ENCODE measurements at places on chromosomes 6 and 20. TPM values are rescaled to one million over a fixed set of nuclear protein-coding genes. Genes with fewer than 3 reads are reported as not detected.

AGER gene
- 2.0 TPM for total RNA-seq

DNA sequence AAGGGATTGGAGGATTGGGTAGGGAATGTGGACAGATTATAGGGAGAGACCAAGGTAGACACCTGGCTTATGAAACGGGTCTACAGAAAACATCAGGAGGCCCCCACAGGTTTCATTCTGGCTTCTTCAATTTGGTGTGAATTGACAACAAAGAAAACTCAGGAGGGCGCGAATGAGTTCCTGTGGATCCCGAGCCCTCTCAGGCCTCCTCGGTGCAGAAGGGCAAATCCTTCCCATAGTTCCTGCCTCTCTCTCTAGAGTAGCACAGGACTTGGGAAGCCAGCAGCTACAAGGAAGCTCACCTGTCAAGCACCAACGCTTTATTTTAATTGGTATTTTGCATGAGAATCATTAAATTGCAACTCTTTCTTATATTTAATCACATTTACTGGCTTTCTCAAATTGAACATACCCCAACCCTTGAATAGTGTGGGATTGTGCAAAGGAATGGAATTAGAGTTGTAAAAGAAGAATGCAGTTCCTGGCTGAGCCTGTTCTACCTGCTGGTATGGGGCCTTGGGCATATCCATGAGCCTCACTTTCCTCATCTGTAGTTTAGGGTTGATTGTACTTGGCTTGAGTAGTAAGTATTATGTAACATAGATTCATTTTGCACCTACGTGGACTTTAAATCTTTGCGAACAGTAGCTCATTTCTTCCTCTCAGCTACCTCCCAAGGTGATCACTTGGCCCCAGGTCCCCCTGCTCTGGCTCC lies 56.4 kb upstream of the PHACTR2 start:
- H3K4me1 ChIP-seq: no peaks in the 10 kb centered on the region
- no peaks in the 10 kb centered on the region for H3K36me3 ChIP-seq
- DNase-seq: no peak
- H3K27me3 ChIP-seq: no peaks in the 10 kb centered on the region

DNA sequence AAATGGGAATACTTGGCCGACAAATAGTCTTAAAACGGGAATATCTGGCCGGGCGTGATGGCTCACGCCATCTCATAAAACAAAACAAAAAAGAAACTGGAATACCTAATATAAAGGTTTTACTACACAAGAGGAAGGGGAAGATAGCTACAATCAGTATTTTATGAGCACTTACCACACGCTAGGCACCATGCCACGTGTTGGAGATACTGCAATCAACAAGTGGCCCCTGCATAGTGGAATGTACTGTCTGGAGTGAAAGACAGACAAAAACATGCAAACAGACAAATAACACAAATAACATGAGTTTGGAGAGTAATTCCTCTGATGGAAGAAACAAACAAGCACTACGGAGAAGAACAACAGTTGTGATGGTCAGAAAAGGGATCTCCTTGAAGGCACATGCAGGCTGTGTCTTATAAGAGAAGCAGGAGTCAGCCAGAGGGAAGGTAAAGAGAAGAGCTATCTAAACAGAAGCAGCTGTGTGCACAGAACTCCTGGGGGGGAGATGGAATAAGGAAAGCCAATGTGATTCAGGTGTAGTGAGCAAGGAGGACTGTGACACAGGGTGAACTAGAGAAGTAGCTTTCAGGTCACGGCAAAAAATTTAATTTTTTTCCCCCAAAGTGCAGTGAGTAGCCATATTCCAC lies 39.1 kb upstream of the AKIRIN2 start:
- no peaks in the 10 kb centered on the region for H3K27me3 ChIP-seq
- H3K36me3 ChIP-seq: no peaks in the 10 kb centered on the region
- no peak for DNase-seq

GRCh38 chr6:109458774-109459531 lies 3.4 kb upstream of the MICAL1 start:
- H3K4me1 ChIP-seq: no peaks in the 10 kb centered on the region
- no peak for DNase-seq
- no peaks in the 10 kb centered on the region for H3K27me3 ChIP-seq

GLP1R gene
- total RNA-seq: 6.6 TPM

- no peaks in the 10 kb centered on the region for H3K4me1 ChIP-seq
- DNase-seq: no peak
- no peak overlapping the region for H3K27ac ChIP-seq
- H3K27me3 ChIP-seq: no peaks in the 10 kb centered on the region
Measured at GRCh38 chr20:37007898-37008649, 56.6 kb upstream of the SAMHD1 start.

DNA sequence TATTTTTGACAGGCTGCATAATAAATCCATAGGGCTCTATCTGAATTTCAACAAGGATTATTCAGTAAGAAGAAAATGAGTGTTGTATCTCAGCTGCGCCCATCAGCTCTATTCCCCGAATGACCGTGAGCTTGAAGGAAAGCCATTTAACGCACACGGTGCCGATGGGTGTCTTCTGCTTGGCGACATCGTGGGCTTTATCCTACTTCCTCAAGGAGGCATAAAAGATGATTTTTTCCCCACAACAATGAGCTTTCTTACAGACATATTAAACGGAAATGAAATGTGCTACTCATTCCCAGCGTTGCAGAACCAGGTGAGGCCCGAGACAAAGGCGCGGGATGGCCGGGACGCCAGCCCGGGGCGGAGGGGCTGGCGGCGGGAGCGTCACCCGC lies 710 bp downstream of the DYNLT1 start:
- no peak for DNase-seq
- H3K4me1 ChIP-seq: peaks cover 20% of the 10 kb centered on the region
- H3K27me3 ChIP-seq: no peaks in the 10 kb centered on the region
- H3K27ac ChIP-seq: peak overlapping the region; percentile 90
- no peaks in the 10 kb centered on the region for H3K36me3 ChIP-seq
- peak overlapping the region; percentile 92 for H3K4me3 ChIP-seq

GRCh38 chr6:150766201-150766997 lies 99.1 kb upstream of the MTHFD1L start:
- no peaks in the 10 kb centered on the region for H3K36me3 ChIP-seq
- H3K27me3 ChIP-seq: no peaks in the 10 kb centered on the region
- H3K4me1 ChIP-seq: no peaks in the 10 kb centered on the region
- no peak for DNase-seq

DNA sequence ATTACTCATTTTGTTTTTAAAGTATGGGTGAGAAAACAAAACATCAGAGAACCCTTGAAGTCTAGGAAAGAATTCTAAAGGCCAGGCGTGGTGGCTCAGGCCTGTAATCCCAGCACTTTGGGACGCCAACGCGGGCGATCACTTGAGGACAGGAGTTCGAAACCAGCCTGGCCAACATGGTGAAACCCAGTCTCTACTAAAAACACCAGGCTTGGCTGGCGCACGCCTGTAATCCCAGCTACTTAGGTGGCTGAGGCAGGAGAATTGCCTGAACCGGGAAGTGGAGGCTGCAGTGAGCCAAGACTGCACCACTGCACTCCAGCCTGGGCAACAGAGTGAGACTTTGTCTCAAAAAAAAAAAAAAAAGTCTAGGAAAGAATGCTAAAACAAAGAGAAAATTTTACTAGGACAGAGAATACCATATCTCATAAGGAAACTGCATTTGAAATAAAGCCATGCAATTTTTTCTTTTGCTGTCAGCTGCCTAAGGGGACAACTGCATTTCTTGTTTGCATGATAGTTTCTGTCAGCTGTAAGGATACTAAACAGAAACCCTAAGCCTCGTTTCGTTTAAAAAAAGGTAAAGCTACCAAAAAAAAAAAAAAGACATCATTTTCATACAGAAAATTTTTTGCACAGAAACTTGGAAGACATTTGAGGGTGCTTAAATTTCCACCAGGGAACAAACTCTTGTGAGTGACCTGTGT lies 32.1 kb downstream of the SMLR1 start:
- no peaks in the 10 kb centered on the region for H3K36me3 ChIP-seq
- H3K4me3 ChIP-seq: no peak overlapping the region
- DNase-seq: no peak

DNA sequence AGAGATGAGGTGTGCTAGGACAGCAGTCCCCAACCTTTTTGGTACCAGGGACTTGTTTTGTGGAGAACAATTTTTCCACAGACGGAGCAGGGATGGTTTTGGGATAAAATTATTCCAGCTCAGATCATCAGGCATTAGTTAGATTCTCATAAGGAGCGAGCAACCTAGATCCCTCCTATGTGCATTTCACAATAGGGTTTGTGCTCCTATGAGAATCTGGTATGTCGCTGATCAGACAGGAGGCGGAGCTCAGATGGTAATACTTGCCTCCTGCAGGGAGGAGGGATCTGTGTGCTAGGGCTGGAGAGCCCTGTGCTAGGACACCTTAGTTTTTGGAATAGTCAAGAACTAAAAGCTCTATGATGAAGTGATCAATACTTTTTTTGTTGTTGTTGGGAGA lies 2.5 kb downstream of the SMIM13 start:
- H3K4me1 ChIP-seq: peaks cover 14% of the 10 kb centered on the region
- no peaks in the 10 kb centered on the region for H3K27me3 ChIP-seq
- no peak overlapping the region for H3K4me3 ChIP-seq
- H3K27ac ChIP-seq: no peak overlapping the region
- no peaks in the 10 kb centered on the region for H3K36me3 ChIP-seq
- no peak for DNase-seq

DNA sequence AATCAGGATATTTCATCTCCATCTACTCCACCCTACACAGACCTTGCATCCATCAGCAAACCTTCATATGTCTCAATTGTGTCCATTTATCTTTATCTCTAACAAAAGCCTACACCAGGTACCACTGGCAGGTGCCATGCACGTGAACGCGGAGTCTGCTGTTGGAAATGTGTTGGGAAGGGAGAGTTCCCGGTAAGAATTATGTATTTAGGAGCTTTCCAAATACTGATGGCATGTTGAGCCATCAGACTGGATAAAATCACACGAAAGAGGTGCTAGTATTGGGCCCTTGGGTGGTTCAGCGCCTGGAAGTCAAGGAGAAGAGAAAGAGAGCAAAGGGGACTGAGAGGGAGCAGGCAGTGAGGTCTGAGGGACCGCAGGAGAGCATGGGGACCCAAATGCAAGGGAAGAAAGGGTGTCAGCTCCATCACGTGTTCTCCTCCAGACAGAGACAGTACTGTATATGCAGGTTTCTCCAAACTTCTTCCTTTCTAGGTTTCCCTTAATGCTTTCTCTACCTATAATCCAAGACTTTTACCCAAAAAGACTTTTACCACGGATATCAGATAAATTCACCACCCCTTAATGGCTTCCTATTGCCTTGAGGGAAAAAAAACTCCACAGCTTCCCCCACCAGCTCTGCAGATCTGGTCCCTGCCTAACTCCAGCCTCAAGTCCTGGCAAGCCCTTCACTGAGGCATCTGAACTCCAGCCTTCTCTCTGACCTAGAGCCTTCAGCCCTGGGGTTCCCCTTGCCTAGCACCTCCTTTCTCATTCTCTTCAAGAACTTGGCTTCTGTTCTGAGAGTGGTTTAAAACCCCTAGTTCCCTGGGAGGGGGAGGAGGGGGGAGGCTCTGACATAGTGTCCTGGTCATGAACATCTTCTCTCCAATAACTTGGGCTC lies 4.8 kb upstream of the ZNF217 start:
- no peaks in the 10 kb centered on the region for H3K4me1 ChIP-seq
- H3K27ac ChIP-seq: peak overlapping the region; percentile 99
- DNase-seq: no peak
- no peaks in the 10 kb centered on the region for H3K27me3 ChIP-seq
- H3K4me3 ChIP-seq: no peak overlapping the region
